ENCODE measurements at places on chromosomes 3 and 15.

GRCh38 chr15:89777073-89777751 lies 1.1 kb downstream of the MESP2 start:
- DNase-seq, result no peak

GRCh38 chr15:58544756-58545155 lies 113.0 kb downstream of the LIPC start:
- DNase-seq, result no peak

DNA sequence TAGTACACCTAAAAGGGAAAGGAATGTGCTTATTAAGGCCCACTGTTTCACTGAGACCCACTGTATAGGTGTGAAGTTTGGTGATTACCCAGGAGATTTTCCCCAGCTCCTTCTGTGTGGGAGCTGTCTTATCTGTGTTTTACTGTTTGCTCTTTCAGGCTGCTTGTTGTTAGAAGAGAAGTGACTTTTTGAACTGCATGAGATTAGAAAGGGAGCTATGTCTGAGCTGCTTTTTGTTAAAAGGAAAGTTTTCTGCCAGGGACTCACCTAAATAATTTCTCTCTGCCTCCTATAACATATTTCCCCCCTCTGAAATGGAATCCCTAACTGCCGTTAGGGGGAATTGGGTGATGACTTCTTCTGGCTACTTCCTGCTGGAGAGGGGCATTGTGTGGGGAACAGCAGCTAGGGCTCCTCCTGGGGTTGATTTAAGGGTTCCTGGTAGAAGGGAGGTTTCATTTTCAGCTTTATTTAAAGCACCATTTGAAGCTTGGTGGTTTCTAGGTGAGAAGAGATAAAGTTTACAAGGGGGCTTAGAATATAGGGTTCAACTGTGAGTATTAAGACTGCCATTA lies 77.1 kb upstream of the ATP11B start:
- DNase-seq, result no peak

DNA sequence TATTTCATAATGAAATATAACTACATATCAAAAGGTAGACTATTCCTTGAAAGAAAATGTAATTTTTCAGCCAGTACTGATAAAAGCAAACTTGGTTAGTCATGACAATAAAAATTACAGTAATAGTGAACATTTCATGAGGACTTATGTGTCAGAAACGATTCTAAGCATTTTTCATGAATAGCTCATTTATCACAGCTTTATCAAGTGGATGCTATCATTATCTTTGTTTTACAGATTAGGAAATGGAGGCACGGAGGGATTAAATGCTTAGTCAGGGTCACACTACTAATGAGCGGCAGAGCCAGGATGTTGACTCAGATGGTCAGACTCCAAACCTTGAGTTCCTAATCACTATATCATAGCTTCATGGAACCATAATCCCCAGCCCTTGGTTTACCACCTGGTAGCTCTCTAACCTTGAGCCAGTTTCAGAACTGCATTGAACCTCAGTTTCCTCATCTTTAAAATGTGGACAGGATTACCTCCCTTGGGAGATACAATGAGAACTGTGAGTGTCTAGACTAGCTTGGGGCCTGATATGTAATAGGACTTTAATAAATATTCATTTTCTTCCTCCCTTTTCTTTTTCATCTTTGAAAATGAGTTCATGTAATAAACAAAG lies 85.4 kb downstream of the TNIK start:
- DNase-seq, result no peak

- no peak for DNase-seq
Observed at GRCh38 chr3:147216143-147216673, 190.1 kb downstream of the ZIC4 start.

DNA sequence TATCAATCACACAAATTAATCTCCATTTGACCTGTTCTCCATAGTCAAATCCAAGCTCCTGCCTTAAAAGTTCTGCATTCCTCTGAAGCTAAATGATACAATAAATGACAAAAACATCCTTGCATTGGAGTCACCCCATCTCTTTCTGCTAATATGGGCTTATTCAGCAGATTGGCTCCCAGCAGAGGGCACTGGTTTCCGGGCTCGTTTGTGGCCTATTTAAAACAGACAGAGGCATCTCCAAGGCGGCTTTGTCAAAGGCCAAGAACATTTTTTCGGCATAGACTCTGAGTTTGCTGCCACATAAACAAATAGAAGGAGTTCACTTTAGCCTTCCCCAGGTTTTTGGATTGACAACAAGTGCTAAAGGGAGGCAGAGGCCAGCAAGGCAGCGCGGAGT lies 204.4 kb upstream of the RASGRP1 start:
- no peak for DNase-seq

DNA sequence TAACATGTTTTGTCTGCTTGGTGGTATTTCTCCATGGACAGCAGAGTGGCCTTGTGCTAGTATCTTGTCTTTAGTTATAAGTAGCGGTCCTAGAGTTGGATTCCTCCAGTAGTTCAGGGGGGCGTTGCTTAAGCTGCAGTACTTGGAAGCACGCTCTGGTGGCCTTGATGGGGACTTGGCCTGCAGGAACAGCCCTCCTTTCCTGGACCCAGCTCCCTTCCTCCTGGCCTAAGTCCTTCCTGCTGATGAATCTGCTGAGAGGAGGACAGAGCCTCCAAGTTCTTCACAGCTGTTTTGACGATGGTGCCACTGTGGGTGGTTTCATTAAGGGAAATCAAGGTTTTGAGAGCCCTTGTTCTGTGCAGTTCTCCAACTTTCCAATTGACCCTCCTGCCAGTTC lies 38.6 kb upstream of the SEC22A start:
- no peak for DNase-seq

DNA sequence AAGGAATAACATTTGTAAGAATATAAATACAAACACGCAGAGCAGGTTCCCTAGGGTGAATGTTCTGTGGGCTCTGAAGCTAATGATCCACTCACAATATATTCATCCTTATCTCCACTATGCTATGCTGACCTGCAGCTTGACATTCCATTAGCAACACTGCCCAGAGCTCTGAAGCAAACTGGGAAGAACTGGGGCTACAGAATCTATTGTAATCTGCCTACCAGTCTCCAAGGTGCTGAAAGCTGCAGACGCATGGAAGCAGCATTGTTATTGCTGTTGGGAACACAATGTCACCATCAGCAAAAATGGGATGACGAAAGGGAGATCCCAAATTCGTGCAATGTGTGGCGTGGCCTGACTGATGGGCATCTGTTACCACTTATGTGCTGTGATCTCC lies 316.7 kb upstream of the RORA start:
- no peak for DNase-seq

- DNase-seq, result no peak
Observed at GRCh38 chr3:106183762-106184391, 315.1 kb upstream of the CBLB start.
